Trophoblast cell (in vitro differentiated cells and primary cell): ENCODE measurements at places on chromosomes 11 and 22.

DNA sequence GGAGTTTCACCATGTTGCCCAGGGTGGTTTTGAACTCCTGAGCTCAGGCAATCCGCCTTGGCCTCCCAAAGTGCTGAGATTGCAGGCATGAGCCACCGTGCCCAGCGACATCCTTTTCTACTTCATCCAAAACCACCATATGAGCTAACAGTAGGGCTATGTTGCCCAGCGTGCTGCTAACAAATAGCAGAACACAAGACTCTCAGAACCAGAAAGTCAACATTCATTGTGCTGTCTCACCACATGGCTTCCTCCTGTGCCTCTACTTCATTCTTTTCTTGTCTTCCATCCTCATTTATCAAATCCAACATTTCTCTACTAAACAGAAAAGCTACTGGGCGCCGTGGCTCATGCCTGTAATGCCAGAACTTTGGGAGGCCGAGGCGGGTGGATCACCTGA, 12.0 kb upstream of the DENND5A start:
- DNase-seq, result peak; percentile 93

- DNase-seq, result no peak
Observed at GRCh38 chr11:4086575-4087353, 7.8 kb upstream of the RRM1 start.

GRCh38 chr11:81005595-81005994, 1564.8 kb upstream of the TENM4 start:
- peak; percentile 17 for DNase-seq

GRCh38 chr22:38414009-38414395, 41.0 kb downstream of the KCNJ4 start:
- DNase-seq, result no peak

DNA sequence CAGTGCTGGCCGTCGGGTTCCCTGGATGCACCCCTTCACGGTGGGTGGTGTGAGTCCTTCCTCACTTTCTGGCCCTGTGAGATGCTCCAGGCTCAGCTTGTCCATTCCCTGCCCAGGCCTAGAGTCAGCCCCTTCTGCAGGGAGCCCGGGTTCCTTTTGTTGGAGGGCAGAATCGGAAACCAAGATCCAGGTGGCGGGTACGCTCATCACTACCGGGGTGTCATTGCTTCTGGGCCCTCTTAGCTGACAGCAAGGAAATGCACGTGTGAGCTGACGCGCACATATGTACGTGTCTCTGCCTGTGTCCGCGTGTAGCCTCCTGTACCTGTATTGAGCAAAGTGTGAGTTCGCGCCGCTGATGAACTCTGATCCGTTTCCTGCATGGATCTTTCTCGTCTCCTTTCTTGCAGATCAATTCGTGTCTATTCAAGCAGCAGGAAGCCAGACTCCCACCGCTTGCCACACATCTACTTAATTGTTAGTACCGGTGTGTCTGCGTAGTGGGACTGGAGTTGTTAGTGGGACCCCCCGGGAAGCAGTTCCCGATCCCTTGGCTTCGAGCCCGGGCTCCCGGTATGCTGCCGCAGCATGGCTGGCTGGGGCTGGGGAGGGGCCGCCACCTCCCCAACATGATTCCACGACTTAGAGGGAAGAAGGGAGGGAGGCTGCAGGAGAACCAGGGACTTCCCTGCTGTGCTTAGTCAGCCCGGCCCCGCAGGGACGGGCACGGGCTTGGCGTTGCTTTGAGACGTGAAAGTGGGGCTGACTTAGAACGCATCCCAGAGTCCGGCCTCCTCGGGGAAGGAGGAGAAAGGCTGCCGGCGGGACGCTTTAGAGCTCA, 35.9 kb upstream of the GRAMD4 start:
- no peak for DNase-seq

- no peak for DNase-seq
Observed at GRCh38 chr22:47160781-47161520, 398.5 kb downstream of the TBC1D22A start.

DNA sequence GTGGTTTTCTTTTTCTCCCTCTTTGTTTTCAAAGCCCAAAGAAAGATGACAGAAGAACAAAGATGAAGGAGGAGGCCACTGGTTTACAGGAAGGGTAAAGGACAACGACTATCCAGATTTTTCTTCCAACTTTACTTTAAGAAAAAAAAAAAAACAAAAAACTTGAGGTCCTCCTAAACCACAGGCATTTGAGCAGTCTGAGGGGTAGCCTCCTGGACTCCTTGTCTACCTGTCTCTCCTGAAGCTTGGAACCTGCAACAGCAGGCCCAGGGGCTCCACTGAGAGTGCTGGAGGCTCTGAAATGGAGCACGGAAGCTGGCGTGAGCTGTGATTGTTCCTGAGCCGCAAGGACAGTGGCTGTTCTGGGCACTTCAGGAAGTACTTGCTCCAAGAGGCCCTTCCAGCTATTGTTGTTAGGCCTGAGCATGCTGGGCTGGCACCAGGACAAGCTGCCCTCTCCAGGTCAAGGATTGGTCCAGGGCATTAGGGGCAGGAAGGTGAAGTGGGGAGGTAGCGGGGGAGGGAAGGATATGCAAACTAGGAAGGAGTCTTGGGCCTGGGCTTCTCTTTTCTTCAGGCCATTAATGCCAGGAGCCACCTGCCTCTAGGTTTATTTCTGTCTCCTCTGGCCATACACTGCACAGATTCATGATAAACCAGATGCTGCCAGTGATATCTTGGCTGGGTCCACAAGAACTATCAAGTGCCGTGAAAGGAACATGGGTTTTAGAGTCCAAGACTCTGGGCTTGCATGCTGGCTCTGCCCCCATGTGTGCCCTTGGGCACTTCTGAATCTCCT, 147.3 kb downstream of the CCDC34 start:
- no peak for DNase-seq

DNA sequence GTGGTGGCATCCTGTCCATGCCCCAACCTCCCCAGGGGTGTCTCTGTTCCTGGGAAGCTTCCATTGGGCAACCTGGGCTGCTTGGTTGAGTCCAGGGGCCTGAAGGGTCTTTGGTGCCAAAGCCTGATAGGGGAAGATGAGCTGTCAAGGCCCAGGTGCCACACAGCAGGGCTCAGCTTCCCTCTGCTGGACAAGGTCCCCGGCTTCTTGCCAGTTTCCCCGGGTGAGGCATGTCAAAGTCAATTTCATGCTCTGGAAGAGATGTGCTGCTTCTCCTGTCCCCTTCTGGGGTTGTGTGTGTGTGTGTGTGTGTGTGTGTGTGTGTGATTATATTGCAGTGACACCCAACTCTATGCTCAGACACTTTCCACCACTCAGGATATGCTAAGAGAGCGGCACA, 26.9 kb downstream of the TP53I11 start:
- no peak for DNase-seq

DNA sequence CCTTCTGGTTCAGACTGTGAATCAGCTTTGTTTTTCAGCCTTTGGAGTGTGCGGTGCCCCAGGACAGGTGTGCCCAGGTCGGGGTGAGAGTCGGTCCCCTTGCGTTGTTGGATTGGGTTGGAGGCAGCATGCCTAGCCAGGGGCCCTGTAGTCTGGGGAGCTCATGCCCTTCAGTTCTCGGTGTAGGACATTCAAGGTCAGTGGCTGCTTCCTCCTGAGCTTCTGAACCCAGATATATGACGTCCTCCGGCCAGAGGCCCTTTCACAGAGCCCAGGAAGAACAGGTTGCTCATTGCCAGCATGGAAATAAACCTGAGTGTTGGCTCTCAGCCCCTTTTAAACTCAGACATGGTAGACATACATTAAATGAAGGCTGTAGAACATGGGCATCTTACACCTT, 2.7 kb downstream of the CSRP3 start:
- DNase-seq, result no peak

DNA sequence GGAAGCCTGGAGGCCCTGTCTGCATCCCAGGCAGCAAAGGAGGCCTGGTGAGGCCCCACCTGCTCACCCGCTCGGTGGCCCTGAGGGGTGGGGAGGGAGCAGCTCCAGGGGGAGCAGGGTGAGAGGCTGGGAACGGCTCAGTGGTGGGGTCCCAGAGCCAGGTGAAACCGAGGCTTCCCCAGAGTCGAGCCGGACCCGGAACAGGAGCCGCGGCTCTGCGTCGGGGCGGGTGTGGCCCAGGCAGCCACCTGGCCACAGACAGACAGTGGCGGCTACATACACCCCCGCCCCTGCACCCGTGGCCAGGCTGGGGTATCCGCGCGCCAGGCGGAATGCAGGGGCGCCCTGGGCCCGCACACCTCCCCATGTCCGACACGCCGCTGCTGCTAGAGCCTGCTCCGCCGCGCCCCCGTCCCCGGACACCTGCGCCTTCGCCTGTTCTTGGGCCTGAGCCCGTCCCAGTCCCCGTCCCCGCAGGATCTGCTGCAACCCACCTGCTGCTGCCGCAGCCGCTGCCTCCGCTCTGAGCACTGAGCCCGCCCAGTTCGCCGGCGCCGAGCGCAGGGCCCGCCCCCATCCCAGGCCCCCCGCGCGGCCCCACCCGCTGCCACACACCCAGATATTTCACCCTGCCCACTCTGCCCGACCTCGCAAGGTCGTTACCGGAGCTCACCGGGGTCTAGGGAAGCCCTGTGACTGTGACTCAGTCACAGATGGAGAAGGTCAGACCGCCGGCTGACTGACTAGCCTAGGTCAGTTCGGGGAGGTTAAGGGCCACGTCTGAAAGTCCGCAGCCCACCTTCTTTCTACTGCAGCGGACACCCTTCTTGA, at the start of gene SLC7A4:
Gene SLC7A4 (minus strand): TSS at position 525 of the 831 bp plus-strand sequence. CDS start 749 bp downstream, outside the sequence.
- DNase-seq, result peak; percentile 18

- DNase-seq, result no peak
Observed at GRCh38 chr11:45848654-45849081, 1.4 kb downstream of the CRY2 start.

GRCh38 chr11:75420224-75421034, 12.6 kb downstream of the KLHL35 start:
- DNase-seq, result no peak

GRCh38 chr11:69431893-69432738, 49.3 kb upstream of the LINC01488 start:
- DNase-seq, result no peak

DNA sequence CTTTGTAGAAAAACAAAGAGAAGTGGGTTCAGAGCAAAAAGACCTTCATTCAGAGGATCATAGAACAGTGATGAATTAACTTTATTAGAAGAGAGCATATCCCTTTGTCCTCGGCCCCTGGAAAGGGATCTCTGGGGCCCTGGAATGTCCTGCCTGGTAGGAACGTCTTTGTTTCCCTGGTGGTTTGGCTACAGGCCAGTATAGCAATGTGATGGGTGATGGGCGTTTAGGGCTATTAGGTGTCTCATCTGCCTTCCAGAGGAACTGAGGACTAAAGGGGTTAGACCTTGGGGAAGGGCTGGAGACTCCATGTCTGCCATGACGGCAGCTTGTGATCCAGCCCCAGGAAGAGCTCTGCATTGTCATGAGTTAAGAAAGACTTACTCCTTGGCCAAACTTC, 9.1 kb downstream of the APOL4 start:
- no peak for DNase-seq

- peak; percentile 33 for DNase-seq
Observed at GRCh38 chr11:27201454-27202302, 161.1 kb downstream of the BBOX1 start.

DNA sequence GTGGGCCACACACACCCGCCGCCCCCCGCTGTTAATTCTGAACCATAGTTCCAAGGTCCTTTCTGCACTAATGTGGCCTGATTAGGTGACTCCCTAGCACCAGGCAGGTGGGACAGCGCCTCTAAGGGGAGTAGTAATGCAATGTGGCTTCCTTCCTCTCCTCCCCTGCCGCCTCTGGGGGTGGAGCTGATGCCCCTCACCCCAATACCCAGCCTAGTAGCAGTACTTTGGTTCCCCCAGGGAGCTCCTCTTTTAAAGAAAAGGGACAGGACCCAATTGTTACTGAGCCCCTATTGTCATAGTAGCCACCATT, 14.4 kb downstream of the RTN4RL2 start:
- no peak for DNase-seq

GRCh38 chr11:106456647-106457046, 379.2 kb downstream of the AASDHPPT start:
- DNase-seq, result no peak

GRCh38 chr11:72537051-72537450, 102.7 kb upstream of the CLPB start:
- no peak for DNase-seq

DNA sequence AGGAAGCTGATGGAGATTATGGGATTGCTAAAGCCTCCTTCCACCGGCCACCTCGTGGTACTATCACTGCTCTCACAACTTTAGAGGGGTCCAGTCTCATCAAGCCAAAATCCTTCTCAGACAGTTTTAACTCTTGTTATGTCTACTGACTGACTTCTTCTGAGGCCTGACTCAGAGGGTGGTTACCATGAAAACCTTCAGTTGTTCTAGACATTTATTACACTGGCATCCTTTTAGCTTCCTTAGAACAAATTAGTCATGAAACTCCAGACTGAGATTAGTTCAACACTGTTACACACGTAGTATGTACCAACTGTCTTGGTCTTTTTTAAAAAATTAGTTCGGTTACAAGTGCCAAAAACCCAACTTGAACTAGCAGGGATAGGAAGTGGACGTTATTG, 7.5 kb downstream of the DIXDC1 start:
- no peak for DNase-seq

GRCh38 chr11:110446594-110446993, 16.8 kb downstream of the FDX1 start:
- no peak for DNase-seq

DNA sequence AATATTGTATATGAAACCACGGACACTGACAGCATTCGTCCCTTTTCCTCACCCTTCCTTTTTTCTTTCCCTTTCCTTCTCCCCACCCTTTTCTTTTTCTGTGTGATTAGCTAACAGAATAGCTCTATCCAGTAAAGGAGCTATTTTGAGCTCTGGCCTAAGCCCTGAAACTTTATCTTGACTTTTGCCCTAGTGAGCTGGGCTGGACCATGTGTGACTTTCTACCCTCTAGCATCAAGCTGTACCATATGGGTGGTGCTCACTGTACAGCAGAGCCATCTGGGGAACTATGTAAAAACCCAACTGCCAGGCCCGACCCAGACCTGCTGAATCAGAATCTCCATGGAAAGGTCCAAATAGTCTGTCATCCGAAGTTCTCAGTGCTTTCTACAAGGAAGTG, 21.9 kb upstream of the PANX1 start:
- DNase-seq, result no peak

GRCh38 chr11:3700410-3700809, 29.2 kb upstream of the CHRNA10 start:
- DNase-seq, result no peak

DNA sequence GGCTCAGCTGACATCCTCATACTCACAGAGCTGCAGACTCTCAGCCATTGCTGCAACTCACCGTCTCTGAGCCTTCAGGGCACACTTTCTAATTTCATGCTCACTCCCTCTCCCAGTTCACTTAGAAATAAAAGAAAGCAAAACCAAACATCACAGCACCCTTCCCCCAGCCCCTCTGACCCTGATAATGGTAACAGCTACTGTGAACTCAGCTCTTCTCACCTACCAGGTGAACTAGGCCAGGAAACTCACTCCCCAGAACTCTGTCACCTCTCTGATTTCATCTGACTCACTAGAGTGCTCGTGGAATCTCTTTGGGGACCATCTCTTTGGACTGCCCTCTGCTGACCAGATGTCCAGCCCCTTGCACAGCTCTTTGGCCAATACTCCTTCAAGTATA, 14.5 kb upstream of the PARVA start:
- DNase-seq, result no peak

DNA sequence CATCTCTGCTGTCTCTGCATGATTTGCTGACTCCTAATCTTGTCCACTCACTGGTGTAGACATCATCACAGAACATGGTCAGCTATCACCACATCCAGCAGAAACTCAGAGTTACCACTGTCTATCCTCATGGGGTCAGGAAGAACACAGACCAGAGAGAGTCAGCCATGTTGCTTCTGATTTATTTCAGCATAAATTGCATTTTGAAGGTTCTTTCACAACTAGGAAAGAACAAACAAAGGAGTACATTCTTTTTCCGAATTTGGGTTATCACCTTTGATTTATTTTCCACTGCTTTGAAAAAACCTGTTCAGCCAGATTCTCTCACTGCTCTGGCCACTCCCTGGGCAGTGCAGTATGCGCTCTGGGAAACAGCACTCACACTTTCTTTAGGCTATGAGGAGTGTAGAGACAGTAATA, 172.0 kb upstream of the MTMR2 start:
- DNase-seq, result peak; percentile 33
